ENCODE measurements at places on chromosomes 16 and 17.

- DNase-seq = no peak
Observed at GRCh38 chr17:60128171-60128859, 21.5 kb upstream of the CA4 start.

DNA sequence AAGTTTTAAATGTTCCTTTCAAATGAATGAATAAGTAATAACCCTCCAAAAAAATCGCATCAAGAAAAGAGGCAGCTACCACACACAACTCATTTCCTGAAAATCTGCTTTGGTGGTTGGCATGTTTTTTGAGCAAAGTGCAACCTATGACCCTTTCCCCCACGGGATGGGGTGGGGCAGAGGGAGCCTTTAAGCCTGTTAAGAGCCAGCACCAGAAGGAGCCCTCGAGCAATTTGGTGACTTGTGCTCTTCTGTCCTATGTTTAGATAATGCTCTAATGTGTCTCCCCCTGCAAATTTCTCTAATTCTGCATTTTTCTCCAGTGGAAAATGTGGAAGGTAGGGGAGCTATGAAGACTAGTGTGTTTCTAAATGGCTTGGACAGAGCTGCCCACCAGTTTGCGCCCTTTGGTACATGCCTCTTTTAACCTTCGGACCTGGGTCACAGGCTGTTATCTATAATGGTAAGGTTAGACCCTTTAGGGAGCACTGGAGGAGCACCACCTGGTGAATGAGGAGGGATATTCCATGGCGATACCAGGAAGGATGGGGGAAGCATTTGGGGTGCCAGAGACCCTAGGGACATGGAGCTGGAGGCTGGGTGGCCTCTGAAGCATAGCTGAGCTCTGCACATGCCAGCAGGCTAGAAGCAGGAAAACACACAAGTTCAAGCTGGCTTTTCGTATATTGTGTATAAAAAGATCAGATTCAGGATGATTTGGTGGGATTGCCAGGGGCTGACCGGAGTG, 1.6 kb downstream of the PYCARD start:
- no peak for DNase-seq

DNA sequence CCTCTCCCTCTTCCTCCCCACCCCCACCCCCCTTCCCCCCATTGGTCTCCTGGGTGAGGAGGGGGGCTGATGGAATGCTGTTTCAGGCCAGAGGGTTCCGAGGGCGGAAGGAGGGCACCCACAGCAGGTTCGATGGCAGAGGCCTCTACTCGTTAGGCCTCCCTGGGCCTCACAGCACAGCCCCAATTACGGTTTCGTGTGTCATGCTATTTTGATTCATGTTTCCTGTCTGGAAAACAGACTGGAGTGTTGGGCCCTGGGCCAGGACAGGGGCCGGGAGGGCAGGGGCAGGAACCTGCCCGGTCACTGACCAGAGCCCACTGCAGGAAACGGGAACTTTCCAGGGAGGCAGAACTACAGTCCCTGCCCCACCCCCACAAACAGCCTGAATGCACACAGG, 138.2 kb downstream of the C16orf95 start:
- DNase-seq = no peak

DNA sequence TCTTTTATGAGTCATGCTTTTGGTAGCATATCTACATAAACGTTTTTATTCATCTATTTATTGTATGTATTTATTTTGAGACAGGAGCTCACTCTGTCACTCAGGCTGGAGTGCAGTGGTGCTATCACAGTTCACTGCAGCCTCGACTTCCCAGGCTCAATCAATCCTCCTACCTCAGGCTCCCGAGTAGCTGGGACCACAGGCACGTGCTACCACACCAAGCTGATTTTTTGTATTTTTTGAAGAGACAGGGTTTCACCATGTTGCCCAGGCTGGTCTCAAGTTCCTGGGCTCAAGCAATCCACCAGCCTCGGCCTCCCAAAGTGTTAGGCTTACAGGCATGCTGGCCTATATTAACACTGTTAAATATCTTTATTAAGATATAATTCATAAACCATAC, 20.4 kb upstream of the IL4R start:
- no peak for DNase-seq

DNA sequence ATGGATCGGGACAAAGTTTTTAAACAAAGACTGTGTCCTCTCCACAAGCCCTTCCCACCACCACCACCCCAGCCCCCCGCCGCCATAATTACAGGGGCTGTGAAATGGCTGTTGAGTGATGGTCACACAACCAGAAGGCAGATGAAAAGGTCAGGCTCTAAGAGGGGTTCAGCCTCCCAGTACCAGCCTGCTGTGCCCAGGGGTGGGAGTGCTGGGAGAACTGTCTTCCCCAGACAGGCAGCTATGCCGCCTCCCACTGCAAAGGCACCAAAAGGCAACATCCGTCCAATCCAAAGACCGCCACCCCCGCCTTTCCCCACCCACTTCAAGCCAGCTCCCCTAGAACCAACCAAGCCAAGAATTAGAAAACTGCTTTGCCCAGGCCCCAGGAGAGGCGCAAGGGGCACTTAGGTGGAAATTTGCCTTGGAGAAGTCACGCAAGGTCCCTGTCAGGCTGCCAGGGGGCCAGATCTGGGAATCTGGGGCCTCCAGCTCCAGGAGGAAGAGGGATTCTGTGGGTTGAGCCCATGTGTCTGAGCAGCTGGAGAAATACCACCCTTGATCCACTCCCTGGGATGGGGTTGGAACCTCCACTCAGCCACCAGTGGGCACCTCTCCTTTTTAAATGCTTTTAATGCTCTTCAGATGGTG, 14.4 kb downstream of the CARHSP1 start:
- DNase-seq = no peak

GRCh38 chr17:4744999-4745969, 5.6 kb upstream of the CXCL16 start:
- no peak for DNase-seq

DNA sequence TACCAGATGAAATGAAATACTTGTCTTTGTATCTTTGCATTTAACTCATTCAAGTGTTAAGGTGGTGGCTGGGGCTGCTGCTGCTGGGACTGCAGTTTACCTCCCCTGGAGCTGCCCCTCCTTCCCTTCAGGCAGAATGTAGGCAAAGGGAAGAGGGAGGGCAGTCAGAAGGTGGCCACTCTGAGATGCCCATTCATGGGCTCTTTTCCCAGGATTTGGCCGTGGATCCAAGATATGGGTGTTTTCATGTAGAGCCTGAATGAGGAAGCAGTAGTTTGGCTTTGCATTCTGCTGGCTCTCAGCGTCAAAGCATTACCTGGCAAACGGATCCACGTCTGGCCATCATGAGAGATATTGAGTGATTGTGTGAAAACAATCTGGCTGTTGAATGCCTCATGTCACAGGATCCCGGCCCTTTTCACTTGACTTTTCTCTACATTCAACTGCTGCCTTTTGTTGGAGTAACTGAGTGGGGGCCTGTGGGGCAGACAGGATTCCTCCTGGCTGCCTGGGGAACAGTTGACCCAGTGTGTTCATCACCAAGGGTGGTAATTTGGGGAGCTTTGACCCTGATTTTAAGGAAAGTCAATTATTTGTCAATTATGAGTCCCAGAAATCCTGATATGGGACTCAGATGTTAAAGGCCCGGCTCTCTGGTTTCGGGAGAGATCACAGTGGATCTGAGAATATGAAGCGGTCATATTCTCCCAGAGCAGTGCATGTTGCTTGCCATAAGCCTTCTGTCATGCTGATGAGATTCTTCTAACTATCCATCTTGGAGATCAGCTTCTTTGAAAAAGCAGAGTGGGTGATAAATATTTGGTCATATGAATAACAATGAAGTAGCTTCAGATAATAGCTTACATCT, 236.8 kb downstream of the IRX3 start:
- no peak for DNase-seq

GRCh38 chr16:66103211-66103610, 263.3 kb upstream of the CDH5 start:
- DNase-seq = no peak
